ENCODE measurements at places on chromosomes 5 and 9.
A peak's percentile ranks its signal among the peaks of the same experiment; 100 is the strongest.

GRCh38 chr9:132411091-132411508, 1.1 kb downstream of the CFAP77 start:
- peak; percentile 81 for DNase-seq

DNA sequence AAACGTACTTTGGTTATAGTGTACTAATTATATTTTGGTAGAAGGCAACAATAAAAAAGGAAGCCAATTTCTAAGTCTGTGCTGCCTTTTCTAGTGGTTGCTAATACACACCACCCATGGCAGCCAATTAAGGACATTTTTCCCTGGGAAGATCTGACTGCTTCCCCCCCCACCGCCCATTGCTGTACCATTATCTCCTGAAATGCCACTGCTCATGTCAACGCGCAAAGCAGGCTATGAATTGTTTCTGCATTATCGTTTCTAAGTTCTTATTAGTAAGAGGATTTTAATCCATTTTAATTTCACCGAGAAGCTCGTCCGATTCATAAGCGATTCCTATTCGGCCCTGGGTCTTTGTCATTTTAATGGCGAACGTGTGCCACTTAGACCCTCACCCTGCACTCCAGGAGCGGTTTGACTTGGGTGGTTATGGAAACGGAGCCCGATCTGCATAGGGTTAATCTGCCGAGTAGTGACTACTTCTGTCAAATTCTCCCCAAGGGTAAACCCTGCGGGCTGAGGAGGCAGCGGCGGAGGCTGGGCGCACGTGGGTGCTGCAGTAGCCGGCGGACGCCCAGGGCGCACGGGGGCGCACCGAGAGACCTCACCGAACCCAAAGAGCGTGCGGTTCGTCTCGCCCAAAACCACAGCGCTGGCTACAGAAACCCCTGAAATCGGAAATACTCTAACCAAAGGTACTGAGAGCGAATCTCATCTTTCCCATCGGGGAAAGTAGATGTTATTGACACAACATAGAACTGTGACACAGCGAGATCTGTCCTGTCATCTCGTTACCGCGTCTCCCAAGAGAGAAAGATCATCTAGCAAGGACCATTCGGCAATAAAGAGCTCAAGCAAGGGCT, 55.8 kb upstream of the SHC3 start:
- peak; percentile 62 for DNase-seq

DNA sequence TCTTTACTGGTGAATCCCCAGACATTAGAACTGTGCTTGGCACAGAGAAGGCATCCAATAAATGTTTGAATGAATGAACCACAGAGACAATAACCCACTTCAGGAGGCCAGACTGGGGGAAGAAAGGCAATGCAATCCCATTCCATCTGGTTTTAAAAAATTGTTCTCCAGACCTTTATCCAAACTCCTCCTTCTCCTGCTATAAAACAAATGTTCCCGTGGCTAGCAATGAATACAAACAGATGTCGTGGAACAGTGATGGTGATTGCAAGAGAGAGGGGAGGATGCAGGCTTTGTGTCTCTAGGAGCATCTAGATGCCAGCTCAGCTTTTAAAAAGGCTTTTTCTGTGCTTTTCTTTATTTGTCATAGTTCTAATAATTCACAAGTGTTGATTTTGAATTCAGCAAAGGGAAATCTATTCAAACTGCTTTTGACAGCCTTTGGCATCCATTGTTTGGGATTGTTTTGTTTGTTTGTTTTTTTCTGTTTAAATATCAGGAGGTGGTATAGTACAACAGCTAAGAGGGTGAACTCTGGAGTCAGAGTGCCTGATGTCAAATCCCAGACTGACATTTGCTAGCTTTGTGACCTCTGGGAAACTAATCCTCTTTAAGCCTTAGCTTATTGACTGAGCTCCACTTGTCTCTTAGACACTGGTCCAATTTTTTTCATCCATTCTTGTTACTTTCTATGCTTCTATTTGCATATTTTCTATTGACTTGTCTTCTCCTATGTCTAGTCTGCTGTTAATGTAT, 59.1 kb downstream of the TNFSF15 start:
- no peak for DNase-seq

- DNase-seq, result no peak
Observed at GRCh38 chr5:166639151-166639550, 1652.3 kb upstream of the WWC1 start.

- DNase-seq, result no peak
Observed at GRCh38 chr5:179330186-179330900, 14.9 kb downstream of the ADAMTS2 start.

GRCh38 chr9:91589101-91589553, 165.5 kb upstream of the NFIL3 start:
- DNase-seq, result no peak

- DNase-seq, result no peak
Observed at GRCh38 chr9:79447762-79448161, 124.0 kb upstream of the TLE4 start.

DNA sequence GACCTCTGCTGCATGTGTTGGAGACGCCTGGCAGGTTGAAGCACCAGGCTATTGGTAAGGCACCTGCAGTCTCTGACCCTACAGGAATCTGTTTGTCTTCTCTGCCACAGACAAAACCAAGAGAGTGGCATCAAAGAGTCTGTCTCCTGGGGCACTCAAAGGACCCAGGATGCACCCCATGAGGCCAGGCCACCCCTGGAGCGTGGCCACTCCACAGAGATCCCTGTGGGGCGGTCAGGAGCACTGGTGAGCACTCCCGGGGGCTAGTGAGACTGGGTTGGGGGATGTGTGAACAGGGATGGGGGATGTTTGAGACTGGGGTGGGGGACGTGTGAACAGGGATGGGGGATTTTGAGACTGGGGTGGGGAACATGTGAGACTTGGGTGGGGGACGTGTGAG, 240.3 kb downstream of the CACNA1B start:
- DNase-seq, result no peak

- no peak for DNase-seq
Observed at GRCh38 chr5:132049093-132049492, 11.4 kb upstream of the IL3 start.

GRCh38 chr5:115671939-115672338, 46.1 kb upstream of the TMED7 start:
- no peak for DNase-seq

GRCh38 chr5:133489632-133490031, 122.7 kb downstream of the FSTL4 start:
- no peak for DNase-seq

GRCh38 chr5:10441992-10442435, 335 bp downstream of the ROPN1L start:
- no peak for DNase-seq

DNA sequence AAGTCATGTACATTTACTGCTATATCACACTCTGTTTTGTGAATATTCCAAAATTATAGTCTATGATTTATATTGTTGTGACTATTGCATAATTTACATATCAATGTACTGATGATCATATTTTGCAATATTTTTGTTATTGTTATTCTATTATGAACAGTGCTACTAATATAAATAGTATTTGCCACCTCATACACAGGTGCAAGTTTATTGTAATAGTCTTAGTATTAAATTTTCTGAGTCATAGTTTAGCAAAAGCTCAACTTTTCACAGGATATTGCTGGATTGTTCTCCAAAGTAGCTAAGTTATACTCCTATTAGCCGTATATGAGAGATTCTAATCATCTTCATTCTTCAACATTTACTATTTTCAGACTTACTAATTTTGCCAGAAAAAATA, 124.7 kb downstream of the TMC1 start:
- DNase-seq, result no peak

- no peak for DNase-seq
Observed at GRCh38 chr9:33142535-33142934, 24.6 kb downstream of the B4GALT1 start.

- no peak for DNase-seq
Observed at GRCh38 chr9:100186356-100186755, 87.3 kb downstream of the INVS start.

DNA sequence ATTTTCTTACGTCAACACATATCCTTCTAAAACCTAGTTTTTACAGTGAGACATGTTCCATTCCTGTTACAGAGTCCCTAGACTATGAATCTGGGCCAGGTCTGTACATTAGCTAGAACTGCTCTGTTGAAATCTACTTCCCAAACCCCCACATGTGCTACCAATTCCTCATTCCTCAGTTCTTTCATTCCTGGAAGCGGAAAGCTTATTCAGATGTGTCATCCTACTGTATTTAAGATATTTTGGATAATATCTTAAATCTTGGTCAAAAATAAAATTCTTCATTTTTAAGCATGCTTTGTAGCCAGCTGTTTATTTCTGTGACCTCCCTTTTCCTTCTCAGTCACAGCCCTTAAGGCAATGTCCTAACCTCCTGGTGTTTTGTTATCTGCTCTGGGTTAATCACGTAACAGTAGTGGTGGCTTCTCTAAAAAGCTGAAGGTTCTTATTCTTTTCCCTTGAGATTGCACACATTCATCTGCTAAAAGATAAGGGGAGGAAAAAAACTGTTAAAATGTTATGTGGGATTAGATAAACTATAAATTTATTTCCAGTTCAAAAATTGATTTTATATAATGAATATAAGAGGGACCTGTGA, 35.6 kb downstream of the GLRX start:
- no peak for DNase-seq

- no peak for DNase-seq
Observed at GRCh38 chr5:151581347-151581746, 9.8 kb downstream of the FAT2 start.

DNA sequence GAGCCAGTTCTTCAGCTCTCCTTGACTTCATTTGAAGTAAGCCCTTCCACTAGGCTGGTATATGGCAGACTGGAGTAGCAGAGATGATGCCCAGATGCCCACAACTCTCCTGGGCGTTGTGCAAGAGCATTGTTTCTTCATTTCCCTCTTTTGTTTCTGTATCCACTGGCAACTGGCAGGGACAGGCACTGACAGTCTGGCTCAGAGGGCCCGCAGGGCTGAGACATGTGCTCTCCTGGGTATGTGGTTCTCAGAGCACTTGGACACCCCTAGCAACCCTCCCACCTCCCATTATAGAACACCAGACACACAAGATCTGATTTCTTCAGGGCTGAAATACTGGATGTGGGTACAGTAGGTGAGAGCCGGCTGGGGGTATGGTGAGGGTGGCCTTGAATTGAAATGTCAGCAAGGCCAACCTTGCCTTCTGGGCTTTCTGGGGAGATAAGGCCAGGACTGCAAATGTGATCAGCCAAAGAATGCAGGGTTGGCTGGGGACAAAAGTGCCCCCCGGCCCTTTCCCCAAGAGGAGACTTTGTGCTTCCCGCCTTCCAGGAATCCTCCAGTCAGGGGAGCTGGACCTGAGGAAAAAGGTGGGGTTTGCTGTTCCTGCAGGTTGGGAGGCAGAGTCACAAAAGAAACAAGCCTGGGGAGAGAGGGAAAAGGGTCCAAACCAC, 28.6 kb upstream of the CTNNA1 start:
- no peak for DNase-seq

GRCh38 chr9:125332527-125332926, 70.9 kb downstream of the GAPVD1 start:
- DNase-seq, result no peak

DNA sequence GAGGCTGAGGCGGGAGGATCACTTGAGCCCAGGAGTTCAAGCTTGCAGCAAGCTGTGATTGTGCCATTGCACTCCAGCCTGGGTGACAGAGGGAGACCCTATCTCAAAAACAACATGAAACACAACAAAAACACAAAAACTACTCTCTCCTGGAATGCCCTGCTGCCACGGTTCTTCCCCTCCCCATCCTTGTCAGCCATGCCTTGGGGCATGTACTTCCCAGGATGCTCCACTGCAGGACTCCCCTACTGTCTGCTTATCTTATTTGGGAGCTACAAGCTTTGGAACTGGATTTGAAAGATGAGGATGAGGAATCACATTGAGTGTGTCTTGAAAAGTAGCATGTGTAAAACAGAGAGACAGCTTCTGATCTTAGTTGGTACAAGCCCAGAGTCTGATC, 40.1 kb upstream of the KIAA1958 start:
- no peak for DNase-seq

DNA sequence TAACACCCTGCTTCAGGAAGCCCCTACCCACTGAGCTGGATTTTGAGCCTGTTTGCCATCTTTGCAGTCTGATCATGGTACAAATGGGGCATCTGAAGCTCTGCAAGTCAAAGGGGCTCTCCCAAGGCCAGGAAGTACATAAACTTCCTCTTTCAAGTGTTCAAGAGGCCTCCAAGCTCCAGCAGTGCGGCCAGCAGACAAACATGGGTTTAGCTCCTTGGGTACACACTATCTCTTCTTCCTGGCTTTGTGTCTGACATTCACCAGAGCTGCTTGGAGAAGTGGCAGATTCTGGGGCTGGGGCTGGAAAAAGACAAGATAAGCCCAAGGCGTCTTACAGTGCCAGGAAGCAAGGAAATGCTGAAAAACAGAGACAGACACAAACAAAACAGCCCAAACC, 34.1 kb downstream of the LAMC3 start:
- DNase-seq, result no peak

DNA sequence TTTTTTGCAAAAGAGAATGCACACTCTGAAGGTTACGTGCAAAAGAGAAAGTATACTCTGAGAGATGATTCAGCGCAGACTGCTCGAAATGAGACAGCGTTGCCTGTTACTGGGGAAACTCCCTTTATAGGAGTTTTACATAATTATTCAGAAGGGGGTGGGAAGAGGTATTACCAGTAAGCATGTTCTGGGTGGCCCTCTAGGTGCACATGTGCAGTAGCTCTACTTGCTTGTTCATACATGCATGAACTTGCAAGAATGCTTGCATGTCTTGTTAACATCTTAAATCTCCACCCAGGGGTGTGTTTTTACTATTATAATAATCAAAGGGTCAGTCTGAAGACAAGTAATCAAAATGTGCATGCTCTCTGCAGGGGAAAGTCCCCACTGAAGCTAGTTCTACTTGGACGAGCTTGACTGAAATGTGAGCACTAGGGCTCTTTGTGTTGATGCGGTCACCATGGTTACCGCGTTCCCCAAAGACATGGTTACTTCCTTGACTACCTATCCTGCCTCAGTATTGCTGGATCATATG, 75.5 kb downstream of the SGCD start:
- DNase-seq, result peak; percentile 33
